Uterus (tissue), 4 donors: ENCODE measurements at places on chromosomes 1 and 21. TPM values are rescaled to one million over a fixed set of nuclear protein-coding genes. Genes with fewer than 3 reads are reported as not detected.

PLA2G2F gene
- 0.07 TPM for total RNA-seq

LINGO4 gene
- total RNA-seq: not detected

TMEM50B gene
- 82.5 TPM for total RNA-seq

OTUD7B gene
- 9.7 TPM for total RNA-seq

ACTN2 gene
- total RNA-seq: 28.9 TPM

LMOD1 gene
- 191 TPM for total RNA-seq

NID1 gene
- 252 TPM for total RNA-seq

OR2T2 gene
- not detected for total RNA-seq

KRTAP10-1 gene
- total RNA-seq: not detected

DNA sequence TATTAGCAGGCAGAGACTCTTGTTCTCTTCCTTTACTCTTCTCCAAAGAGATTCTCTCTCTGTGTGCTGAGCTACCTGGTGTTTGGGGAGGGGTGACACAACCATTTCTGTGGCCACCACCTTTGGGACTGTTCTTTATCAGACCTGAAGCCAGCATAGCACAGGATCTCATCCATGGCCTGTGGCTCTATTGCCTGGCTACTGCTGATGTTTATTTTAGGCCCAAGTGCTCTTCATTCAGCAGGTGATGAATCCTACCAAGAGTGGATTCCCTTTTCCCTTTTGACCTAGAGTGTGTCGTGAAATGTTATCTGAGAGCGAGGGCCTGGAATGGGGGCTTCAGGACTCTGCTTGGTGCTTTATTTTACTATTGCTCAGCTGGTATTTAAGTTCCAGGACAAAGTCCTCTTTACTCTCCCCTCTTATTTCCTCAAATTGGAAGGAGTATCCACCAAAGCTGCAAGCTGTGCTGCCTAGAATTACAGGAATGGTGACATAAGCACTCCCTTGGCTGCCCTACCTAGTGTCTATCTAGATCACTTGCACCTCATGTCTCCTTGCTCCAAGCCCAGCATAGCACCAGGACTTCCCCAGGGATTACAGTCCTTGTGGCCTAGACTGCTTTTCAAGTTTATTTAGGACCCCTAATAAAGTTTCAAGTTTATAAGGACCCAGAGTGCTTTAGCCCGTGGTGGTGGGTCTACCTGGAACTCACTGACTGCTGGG, 94.7 kb upstream of the GPR52 start:
- DNase-seq: no peak

DNA sequence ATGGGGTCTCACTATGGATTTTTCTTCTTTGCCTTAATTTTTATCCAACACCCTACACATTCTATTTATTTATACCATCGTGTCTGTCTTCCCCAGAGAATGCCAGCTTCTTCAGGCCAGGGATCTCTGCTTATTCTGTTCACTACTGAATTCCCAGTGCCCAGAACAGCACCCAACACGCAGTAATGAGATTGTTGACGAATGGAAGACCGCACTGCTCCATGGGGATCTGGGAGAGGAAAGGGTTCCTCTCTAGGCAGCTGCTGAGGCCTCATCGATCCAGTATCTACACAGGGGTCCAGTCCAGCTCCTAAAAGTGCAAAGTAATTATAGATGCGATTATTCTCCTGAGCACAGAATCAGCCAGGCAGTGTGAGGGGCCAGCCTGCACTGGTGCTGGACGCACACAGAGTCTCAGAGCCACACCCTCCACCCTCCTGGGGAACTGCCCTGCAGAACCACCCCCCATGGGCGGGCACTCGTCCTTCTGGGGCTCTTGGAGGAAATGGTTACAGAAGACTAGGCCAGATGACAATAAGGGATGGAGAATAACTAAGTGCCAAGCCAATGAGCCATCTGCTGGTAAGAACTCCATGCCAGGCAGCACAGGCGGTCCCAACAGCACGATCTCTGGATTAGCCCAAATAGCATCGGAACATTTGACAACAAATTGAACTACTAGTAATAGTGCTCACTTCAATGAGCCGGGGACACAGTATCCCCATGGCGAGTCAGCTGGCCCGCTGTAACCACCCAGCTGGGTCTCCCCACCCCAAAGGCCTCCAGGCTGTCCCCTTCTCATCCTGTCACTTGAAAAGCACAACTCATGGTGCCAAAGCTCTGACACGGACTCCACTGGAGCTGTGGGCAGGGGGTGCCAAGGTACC, 1.7 kb upstream of the PDE9A start:
- no peak for DNase-seq

- no peak for DNase-seq
Observed at GRCh38 chr21:40768056-40768455, 78.9 kb downstream of the DSCAM start.

- DNase-seq: no peak
Observed at GRCh38 chr1:14500912-14501311, 97.6 kb upstream of the KAZN start.

DNA sequence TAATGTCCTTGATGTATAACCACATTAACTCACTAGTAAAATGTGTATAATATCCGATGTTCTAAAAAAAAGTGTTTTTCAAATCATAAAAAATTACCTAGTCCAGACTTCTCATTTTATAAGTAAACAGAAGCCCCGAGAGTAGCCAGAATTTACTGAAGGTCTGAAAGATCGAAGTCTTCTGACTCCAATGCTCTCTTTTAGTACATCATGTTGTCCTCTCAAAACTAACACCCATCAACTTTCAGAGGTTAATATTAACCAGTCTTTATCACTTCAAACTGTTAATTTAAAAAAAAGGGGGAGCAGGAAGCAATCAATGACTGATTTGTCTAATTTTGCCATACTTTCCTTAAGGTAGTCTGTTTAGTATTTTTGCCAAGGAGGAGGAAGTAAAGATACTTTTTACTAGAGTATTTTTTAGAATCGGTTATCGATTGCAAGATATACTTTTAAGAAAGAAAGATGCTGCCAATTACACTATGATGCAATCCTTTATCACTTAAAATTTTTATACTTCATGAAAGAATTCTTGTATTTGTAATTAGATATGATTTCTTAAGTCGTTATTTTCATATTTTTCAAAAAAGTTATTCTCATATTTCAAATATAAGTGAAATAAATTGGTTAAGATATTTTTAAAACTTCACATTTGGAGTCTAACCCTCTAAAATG, 25.5 kb downstream of the CCDC18 start:
- DNase-seq: no peak

GRCh38 chr1:209885403-209886218, 52.4 kb upstream of the SYT14 start:
- DNase-seq: no peak

- DNase-seq: no peak
Observed at GRCh38 chr1:223765719-223766340, 53.5 kb downstream of the CAPN2 start.

DNA sequence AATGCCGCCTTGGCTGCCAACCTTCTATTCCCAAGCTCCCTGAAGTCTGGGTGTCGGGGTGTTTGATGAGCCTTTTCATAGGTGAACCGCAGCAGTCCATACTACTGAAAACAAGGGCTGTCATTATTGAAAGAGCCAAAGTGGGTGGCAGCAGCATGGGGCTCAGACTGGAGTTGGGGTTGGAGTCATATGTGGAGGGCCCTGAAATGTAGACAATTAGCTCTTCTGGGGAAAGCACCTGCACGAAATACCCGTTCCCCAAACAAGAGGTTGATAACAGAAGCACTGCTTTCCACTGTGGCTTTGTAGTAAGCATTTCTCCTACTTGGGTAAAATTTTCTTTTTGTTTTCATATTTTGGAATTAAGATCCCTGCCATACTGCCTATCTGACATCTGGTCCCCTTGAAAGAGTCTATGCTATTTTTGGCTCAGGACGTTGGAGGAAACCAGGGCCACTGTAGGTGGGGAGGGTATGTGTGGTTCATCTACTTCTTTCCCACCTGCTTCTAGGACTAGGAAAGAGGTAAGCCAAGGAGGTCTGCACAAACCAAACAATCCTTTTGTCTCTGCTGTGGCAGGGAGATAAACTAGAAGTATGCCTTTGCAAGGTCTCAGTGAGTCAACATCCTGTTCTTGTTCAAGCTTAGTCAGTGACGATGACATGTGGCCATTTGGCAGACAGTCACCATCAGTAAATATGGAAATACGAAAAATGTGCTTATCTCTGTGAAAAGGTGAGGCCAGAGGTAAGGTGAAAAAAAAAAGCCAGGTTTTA, 197.0 kb upstream of the UBE2U start:
- DNase-seq: no peak

DNA sequence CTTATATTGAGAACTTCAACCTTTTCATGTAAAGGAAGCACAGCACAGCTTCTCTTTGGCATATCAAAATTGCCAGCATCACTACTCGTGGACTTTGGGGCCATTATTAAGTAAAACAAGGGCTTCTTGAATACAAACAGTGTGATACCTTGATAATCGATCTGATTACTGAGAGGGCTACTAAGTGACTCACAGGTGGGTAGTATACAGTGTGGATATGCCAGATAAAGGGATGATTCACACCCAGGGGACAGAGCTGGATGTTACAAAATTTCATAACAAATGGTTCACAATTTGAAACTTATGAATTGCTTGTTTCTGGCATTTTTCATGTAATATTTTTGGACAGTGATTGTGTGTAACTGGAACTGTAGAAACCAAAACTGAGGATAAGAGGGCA, 15.4 kb downstream of the HDAC1 start:
- DNase-seq: no peak

DNA sequence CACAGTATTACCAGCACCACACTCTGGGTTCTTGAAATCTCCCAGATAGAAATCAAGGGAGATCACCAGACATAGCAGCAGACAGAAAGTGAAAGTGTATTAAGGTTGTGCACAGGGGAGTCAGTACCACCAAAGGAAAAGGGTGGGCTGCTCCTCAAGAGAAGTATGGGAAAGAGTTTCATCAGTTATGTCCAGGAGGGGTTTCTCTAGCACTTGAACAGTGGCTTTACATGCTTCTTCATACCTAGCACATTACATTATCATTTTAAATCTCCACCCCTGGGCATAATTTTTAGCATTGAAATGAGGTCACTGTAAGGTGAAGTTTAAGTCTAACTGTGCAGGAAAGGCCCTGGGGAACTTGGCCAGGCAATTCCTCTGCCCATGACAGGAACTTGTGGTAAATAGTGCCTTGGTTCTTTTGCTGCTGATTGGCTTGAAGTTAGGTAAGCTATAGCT, 601.0 kb downstream of the NUF2 start:
- DNase-seq: no peak

GRCh38 chr1:152034654-152035538, 1.9 kb downstream of the S100A11 start:
- peak; percentile 47 for DNase-seq

- DNase-seq: no peak
Observed at GRCh38 chr21:15309721-15310120, 244.9 kb upstream of the NRIP1 start.
